Fibroblast of skin of abdomen (primary cell): ENCODE measurements at places on chromosomes 12 and 14.

GRCh38 chr14:91873471-91874415 lies 6.4 kb upstream of the TC2N start:
- no peak for DNase-seq

GRCh38 chr12:94561943-94562411 lies 88.4 kb downstream of the TMCC3 start:
- no peak for DNase-seq

- peak; percentile 91 for DNase-seq
Measured at GRCh38 chr12:85036234-85036707, at the start of the genes LRRIQ1 and TSPAN19. Gene LRRIQ1 (plus strand): TSS chr12:85036351. CDS start chr12:85038177, 1,826 bp downstream. Gene TSPAN19 (minus strand): TSS chr12:85036277. CDS start chr12:85029946, 6,331 bp downstream.

- DNase-seq = peak; percentile 59
Measured at GRCh38 chr12:54207539-54208294, 18.9 kb upstream of the SMUG1 start.

- no peak for DNase-seq
Measured at GRCh38 chr12:75784591-75784990, 247.0 kb downstream of the PHLDA1 start.

DNA sequence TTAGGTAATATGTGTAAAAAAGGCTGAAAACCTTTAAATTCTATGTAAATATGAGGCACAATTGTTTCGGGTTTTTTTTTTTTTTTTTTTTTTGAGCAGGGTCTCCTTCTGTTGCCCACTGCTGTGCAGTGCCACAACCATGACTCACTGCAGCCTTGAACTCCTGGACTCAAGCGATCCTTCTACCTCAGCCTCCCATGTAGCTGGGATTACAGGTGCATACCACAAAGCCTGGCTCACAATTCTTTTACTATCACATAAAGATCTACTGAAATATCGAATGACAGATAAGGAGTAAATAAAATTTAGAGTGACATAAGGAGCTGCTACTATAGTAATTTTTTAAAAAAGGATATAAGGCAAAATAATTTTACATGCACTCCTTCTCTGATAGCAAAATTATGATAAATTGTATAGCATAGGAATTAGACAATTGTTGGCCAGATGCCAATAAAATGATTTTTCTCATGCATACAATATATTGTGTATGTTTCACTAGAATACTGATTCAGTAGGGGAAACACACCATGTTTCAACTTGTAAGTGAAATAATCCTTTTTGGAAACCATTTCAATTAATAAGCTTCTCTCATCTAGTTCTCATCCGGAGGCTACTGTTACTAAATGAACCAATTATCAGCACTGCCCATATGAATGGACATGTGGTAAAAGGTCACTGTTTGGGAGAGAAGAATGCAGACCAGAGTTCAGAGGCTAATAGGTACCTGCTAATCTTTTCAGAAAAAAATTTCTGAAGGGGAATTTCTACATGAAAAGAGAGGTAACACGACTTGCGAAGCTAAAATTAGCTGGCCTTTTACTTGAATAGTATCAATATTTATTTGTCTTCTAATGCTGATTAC lies 108.4 kb downstream of the PPP1R12A start:
- no peak for DNase-seq

GRCh38 chr12:118617611-118618450 lies 241.5 kb downstream of the SUDS3 start:
- DNase-seq = no peak

DNA sequence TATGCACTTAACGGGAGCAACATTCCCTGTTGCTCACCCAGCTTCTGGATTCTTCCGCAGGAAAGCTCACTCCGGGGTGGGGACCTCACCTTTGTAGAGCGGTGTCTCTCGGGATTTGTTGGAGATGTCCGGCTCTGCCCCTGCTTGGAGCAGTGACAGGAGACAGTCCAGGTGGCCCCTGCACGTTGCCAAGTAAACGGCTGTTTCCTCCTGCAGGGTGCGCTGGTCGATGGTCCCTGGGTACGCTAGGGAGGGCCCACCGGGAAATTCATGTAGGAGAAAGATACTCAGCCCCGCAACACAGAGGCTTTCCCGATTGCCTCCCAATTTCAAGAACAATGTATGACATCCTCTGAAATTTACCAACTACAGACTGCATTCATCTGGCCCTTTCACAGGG lies 23.1 kb downstream of the ASB2 start:
- no peak for DNase-seq

GRCh38 chr14:99716091-99716849 lies 32.2 kb downstream of the CYP46A1 start:
- DNase-seq = no peak

DNA sequence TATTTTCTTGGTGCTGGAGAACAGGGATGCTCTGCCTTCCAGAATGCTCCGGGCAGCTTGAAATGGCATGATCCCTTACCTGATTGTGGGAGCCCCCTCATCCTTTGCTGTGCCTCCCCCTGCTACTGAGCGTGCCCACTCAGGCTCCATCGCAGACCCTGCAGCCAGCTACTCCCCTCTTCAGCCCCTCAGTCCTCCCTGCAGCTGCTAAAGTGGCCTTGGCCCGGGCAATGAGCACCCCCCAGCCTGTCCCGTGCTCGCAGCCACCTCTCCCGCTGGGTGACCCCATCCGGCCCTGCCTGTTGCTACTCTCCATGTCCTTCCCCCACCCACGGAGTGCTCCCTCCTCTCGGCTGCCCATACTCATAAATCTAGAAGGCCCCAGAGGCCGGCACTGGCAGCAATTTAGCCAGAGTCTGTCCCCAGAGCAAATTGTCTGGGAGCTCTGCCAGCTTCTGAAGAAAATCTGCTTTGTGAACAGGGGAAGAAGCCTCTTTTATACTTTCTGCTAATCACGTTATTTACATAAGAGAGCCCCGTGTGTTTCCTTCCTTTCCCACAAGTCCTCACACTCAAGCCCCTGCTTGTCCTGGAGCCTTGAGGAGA lies 143.7 kb upstream of the FRMD6 start:
- peak; percentile 85 for DNase-seq

DNA sequence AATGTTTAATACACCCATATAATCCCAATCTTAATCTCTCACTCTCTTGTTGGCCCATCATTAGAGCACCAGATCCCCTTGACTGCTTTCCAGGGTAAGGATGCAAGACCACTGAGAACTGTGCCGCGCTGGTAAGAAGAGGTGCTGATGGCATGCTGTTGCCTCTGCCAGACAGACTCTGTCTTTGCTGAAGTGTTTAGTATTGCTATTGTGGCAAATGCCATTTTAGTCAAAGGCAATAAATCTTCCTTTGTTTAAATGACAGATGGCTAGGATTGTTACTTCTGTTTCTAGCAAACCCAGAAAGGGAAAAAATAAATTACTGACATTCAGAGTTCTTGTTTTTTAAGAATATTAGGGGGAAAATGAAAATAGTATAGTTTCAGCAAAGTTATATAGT lies 152.3 kb downstream of the MON2 start:
- no peak for DNase-seq

- no peak for DNase-seq
Measured at GRCh38 chr12:26018926-26019325, 60.4 kb downstream of the RASSF8 start.

GRCh38 chr14:73752297-73752992 lies 38.3 kb upstream of the PNMA1 start:
- peak; percentile 60 for DNase-seq

GRCh38 chr14:82009076-82009475 lies 475.4 kb upstream of the SEL1L start:
- DNase-seq = no peak

DNA sequence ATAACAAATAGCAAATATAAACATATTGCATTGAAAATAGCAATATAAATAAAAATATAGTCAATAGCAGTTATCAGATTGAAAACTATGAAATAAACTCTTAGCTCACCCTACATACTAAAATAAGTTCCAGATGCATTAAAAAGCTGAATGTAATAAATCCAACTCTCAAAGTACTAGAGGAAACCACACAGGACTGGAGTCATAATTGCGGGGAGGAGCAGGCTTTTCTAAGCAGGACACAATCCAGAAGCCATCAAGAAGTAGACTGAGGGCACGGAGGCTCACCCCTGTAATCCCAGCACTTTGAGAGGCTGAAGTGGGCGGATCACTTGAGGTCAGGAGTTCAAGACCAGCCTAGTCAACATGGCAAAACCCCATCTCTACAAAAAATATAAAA lies 22.2 kb downstream of the GSC start:
- peak; percentile 23 for DNase-seq

DNA sequence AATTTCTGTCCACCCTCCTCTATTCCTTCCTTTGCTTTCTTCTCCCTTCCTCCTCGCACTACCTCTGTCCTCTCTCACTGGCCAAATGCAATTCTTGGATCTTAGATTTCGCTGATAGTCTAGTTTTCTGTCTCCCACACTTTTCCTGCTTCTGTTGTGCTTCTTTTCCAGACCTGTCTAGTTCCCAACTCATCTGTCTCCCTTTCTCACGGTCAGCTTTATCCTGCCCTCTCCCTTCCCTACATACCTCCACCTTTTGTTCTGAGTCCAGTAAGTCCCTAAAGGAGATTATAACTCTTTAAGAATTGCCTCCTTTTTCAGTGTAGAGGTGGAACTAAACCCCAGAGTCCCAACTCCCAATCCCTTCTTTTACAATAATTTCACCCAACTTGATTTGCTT lies 880 bp upstream of the MMP14 start:
- DNase-seq = no peak

GRCh38 chr12:131047789-131048610 lies 94.3 kb downstream of the ADGRD1 start:
- DNase-seq = no peak

GRCh38 chr14:105888784-105889665 lies 362.6 kb downstream of the TMEM121 start:
- DNase-seq = no peak

- no peak for DNase-seq
Measured at GRCh38 chr12:126189856-126190255, 1124.6 kb downstream of the AACS start.

DNA sequence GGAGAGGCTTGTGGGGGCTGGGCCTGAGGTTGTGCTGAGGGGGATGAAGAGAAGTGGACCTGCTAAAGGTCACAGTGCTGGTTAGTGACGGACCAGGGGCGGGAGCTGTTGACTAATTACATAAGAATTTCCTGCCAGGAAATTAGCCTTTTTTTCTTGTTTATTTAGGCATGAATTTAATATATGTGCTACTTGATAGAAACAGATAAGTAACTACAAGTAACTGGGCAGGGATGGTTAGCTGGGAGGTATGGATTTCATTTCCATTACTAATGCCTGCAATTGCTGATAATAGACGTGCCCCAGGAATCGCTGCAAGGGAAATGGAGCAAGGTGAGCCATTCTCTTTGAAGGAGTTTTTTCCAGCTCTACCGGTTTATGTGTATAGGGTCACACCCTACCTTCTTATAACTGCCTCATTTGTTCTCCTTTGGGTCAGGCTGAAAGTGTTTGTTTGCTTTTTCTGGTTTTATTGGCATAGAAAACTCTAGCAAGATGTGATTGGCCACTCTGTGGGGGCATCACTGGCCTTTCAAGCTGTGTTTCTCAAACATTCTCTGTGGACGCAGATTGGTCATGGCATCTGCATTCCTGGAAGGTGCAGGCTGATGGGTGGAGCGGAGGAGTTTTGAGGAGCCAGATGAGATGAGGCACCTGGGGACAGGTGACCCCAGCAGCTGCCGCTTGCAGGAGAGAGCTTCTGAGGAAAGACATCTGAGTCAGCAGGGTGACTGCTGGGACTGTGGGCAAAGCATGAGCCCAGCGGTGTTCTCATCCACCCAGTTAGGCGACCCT lies 19.0 kb upstream of the GPRC5A start:
- peak; percentile 69 for DNase-seq

GRCh38 chr14:71661441-71661840 lies 270.8 kb upstream of the RGS6 start:
- no peak for DNase-seq

GRCh38 chr12:98819821-98820404 lies 174.8 kb downstream of the APAF1 start:
- DNase-seq = peak; percentile 20

DNA sequence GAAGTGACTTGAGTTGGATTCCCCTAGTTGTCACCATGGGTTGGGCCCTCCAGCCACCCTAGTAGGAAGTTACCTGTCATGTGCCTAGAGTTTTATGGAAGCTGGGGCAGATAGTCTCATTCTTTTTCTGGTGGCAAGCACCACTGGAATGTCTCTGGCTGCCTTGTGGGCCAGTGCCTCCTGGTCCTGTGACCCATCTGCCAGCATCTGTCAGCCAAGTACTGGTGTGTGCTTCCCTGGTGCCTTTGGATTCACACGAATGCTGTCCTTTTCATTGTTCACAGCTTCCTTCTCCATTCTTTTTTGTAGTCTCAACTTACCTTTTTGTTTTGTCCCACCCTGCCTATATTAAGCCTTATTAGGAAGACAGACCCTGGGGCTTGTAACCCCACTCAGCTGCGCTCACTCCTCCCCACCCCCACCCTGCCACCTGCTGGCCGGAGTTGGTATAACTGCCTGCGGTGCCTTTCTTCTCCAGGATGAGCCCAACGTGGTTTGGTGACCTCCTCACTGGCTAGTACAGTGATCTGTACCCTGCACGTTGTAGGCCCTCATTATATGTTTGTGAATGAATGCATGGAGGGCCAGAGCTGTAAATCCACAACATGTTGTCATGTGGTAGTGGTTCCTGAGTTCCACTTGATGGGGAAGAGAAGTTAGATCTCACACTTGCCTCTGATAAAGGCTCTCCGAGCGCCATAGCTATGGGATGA lies 125.7 kb downstream of the TSPAN9 start:
- peak; percentile 41 for DNase-seq

- DNase-seq = peak; percentile 52
Measured at GRCh38 chr14:104708606-104709268, 15.3 kb upstream of the ADSS1 start.
